CD4-positive, alpha-beta T cell treated with Interleukin-17A for 4 hours (primary cell): ENCODE measurements at places on chromosomes 4 and X.

GRCh38 chr4:28436191-28437080, 1575.8 kb downstream of the STIM2 start:
- DNase-seq: no peak

- DNase-seq: no peak
Measured at GRCh38 chrX:110409925-110410324, 51.3 kb downstream of the RTL9 start.

DNA sequence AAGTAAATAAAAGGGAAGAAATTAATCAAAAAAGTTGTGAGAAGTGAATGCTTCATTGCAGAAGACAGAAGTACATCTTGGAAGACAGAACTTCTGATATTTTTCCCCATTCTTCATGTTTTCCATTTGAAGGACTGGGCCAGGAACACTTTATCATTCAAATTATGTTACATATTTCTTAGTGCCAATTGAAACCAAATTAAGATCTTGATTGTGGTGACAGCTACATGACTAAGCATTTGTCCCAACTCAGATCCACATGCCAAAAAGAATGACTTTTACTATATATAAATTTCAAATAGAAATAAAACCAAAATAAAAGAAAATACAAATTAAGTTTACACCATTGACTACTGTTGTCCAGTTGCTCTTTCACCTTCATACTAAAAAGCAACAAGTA, 14.0 kb upstream of the FGF5 start:
- no peak for DNase-seq

DNA sequence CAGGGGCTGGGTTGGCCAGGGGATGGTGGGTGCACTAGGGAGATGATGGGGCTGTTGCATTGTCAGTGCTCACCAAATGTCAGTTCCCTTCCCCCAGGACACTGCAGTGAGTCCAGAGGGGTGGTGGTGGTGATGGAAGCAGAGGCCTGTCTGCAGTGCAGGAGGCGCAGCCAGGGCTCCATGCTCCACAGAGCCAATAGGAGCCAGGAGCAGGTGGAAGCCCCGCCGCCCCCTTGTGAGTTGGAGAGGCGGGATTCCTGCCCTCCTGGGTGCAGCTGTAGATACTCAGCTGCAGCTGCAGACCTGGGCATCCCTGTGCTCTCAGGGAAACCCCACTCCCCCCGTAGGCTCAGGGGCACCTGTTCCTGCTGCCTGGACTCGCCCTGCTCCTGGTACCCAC, 284.7 kb downstream of the EVC2 start:
- no peak for DNase-seq

GRCh38 chr4:5710065-5710960, 688 bp upstream of the EVC start:
- no peak for DNase-seq

- no peak for DNase-seq
Measured at GRCh38 chrX:107968623-107969022, 13.5 kb downstream of the TEX13B start.

GRCh38 chr4:39682138-39682537, 15.8 kb upstream of the UBE2K start:
- DNase-seq: no peak

- no peak for DNase-seq
Measured at GRCh38 chrX:69287095-69287494, 121.8 kb upstream of the PJA1 start.

GRCh38 chr4:25503779-25504178, 126.7 kb downstream of the ANAPC4 start:
- no peak for DNase-seq

DNA sequence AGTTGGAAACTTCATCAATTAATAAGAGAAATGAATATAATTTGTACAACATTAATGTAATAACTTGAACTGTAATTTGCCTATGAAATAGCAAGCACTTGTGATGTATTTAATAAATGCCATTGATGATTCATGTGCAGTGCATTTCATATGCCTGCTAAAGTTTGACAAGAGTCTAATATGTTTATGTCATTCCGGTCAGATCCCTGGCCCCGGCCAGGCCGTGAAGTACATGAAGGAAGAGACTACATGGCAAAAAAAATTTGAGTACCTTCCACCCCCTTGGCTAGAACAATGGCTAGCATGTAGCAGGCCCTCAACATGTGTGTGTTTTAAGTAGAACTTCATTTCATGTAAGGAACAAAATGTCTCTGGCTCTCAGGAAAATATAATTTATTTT, 161.3 kb downstream of the ATP10D start:
- no peak for DNase-seq

DNA sequence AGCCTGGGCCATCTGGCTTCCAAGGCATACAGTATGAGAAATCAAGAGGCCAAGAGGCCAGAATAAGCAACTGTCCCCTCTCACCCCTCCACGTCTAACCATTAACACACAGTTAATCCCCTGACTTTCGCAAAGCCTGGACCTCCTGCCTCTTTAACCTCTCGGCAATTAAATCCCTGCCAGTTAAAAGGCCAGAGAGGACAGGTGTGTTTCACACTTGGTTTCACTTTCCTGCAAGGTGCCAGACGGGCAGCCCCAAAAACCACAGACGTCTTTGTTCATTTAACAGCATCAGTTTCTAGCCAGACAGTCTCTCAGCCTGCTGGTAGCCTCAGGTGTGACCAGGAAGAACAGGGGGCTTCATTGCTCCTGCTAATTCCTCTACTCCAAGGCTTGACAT, 91.1 kb upstream of the KIT start:
- DNase-seq: no peak

- DNase-seq: no peak
Measured at GRCh38 chrX:155009994-155010472, 12.5 kb downstream of the F8 start.

DNA sequence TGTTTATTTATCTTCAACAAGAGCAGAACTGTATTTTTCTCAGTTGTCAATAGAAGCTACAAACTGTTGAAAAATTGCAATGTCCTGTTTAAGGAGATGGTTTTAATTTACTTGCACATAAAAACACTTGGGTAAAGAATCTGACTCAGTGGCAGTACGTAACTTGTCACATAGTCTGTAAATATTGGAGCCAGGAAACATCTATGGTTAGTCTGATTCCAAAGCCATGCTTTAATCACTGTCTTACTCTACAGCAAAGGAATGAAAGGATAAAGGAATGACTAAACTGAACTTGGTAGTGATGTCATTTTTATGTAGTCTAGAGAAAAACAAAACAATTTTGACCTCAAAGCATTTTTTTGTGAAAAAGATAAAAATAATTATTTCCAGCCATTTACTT, 537.2 kb downstream of the STIM2 start:
- DNase-seq: no peak

DNA sequence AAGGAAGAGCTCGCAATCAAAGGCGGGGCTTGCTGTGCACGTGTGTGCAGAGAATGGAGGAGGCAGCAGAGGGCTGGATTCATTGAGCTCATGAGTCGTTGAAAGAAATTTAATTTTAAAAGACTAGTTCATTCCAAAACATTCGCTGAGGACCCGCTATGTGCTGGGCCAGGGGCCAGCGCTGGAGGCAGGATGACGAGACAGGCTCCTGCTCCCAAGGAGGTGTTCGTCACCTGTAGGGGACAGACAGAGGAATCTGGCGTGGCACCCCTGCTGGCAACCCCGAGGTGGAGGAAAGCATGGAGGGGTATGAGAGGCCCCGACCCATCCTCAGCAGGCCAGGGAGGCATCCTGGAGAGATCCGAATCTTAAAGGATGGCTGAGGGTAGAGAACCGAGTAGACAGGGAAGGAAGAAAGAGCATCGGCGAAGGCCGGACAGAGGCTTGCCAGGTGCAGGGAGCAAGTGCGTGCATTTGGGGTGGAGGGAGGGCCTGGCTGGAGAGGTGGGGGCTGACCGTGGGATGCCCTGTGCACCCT, 96.4 kb downstream of the CPZ start:
- no peak for DNase-seq

GRCh38 chr4:105455998-105456397, 17.9 kb downstream of the PPA2 start:
- DNase-seq: no peak

DNA sequence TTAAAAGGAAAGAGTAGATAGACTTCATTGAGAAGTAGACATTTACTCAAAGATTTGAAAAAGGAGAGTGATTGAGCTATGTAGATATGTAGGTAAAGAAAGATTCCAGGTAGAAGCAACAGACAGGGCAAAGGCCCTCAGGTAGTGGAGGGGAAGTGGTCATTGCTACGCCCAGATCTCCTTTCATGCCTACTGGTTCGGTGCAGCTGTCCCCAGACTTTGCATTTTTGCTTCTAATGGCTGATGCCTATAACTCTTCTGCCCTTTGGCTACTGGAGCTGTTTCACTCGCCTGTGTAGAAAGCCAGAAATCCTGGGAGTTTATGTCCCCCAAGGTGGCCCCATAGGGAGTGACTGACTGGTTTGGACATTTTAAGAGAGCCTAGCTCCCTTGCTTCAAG, 16.9 kb upstream of the ARMCX2 start:
- DNase-seq: no peak

- DNase-seq: no peak
Measured at GRCh38 chrX:1751781-1752180, 136.9 kb downstream of the ASMT start.

- DNase-seq: no peak
Measured at GRCh38 chr4:129994715-129995114, 898.8 kb downstream of the C4orf33 start.

- DNase-seq: no peak
Measured at GRCh38 chr4:83599183-83599582, 63.3 kb downstream of the GPAT3 start.

DNA sequence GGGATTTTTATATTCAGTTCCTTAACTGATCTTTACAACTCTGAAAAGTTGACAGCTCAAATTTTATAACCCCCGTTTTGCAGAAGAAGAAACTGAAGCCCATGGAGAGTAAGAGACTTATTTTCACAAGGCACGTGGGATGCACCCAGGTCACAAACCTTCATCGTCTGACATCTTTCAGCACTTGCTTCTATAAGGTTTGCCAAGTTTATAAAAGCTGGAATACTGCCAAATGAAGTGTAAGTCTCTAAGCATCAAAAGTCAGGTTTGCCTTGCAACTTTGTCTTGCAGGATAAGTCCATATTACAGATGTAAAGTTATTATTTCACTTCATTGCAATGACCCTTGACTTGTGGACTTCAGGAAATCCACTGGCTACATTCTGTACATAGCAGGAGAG, 6.3 kb upstream of the KCNIP4 start:
- DNase-seq: no peak

GRCh38 chrX:54044877-54045338, 635 bp upstream of the PHF8 start:
- no peak for DNase-seq

DNA sequence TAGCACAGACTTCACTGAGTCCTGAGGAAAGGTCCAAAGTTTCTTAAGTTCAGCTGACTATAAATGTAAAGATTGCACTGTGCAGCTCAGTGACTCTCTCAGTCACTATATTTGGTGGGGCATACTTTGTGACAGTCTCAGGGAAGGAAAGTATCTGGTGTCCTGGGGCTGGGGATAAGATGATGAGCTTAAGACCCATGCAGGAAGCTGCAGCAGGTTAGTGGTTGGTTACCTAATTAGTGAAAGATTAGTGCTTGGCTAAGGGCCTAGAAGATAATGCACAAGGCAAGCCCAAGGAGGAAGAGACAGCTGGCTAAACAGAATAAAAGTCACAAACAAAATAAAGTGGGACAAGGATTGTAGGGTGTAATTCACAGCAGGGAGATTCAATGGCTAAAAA, 25.4 kb upstream of the SLITRK4 start:
- DNase-seq: no peak

DNA sequence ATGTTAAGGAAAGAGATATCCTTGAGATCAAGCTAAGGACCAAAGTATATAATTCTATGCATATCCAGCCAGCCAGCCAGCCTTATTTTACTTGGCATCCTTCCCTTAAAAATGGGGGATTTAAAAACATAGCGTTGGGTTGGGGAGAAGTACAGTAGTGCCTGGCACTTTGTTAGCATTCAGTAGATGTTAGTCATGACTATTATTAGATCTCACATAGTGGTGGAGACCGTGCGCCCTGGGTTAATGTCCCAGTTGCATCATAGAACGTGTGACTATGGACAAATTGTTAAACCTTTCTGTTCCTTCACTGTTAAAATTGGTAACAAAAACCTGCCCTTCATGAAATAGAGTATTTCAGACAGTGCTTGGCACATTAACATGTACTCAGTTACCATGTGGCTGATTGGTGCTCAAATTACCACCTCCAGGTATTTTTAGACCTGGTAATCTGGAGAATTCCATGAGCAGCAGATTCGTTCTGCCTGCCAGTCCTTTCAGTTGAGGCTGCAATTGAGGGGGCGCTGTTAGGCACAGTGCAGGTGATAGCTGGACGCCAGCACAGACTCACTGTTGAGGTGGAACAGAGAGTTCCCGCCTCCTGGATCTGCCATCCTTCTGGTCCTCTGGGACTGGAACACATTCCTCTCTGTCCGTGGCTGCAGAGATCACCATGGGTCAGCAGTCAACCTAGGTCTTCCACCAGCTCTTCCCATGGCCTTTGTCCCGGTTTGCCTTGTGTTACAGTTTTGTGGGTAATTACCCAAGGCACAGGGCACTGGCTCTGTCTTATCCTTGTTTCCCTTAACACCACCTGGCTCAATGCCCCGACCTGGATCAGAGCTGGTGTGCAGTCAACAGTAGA, 31.7 kb downstream of the RBBP7 start:
- DNase-seq: no peak

- no peak for DNase-seq
Measured at GRCh38 chr4:61204353-61205060, 4.4 kb downstream of the ADGRL3 start.

DNA sequence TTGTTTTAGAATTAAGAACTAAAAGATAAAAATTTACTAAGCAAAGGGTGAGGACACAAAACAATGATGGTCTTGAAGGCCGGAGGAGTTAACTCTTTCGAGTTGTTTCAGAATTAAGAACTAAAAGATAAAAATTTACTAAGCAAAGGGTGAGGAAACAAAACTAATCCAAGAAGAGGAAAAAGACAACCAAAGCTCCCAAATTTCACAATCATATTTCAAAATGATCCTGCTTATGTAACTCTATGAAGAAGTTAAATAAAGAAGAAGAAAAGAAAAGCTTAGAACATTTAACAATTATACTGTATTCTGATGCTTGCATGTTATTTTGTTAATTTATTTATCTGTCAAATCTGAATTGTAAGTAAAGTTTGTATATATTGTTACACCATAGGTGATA, 154.8 kb upstream of the SLIT2 start:
- no peak for DNase-seq

DNA sequence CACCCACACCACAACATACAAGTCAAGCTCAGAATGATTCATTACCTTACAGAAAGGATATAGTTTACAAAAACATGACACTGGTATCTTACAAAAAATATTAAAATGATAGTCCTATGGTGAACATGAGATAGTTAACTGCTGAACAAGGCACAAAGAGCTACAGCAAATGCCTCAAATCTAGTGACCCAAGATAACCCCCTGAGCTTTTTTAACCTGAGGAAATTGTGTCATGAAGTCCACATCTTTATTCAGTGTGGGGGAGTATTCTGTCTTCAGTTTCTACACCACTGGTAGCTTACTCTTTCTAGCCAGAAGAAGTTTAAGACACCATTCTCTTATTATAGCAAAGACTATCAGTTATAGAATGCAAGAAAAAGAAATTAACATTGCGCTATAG, 218.7 kb downstream of the MAPK10 start:
- no peak for DNase-seq

GRCh38 chr4:48944756-48945241, 38.2 kb upstream of the OCIAD2 start:
- DNase-seq: peak; percentile 68
